Left lobe of liver (tissue), 2 donors: ENCODE measurements at places on chromosomes 5 and 9.

GRCh38 chr9:16126042-16126441, 573.2 kb downstream of the CCDC171 start:
- no peak for DNase-seq

GRCh38 chr9:4489562-4489918, 728 bp upstream of the SLC1A1 start:
- DNase-seq = peak; percentile 84

- no peak for DNase-seq
These were observed 166.4 kb downstream of the SLF1 start for GRCh38 chr5:94784536-94785505.

DNA sequence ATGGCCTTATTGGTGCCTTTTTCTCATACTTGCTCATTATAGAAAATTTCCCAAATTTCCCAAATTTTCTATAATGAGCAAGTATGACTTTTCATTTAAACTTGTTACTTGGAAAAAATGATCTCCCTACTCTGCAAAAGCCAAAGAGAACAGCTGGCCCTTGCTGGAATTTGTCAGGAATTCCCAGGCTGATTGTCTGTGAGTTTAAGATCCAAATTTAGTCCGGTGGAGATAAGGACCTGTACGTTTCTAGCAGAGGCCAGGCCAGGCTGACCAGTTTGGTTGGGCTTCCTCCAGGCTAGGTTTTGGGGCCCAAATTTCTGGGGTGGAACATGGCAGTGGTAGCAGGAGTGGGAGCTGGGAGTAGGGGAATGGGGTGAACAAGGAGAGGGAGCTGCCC, 51.9 kb downstream of the NEURL1B start:
- no peak for DNase-seq

- DNase-seq = no peak
These were observed 381.4 kb upstream of the RGMB start for GRCh38 chr5:98391921-98392625.

GRCh38 chr5:14464671-14465070, 116.9 kb upstream of the OTULINL start:
- DNase-seq = no peak
